Activated T-helper 9 cell treated with anti-CD3 and anti-CD28 coated beads, Interleukin-2, amount 50 U/mL, for 16 hours (primary cell): ENCODE measurements at places on chromosomes 3 and 15.

DNA sequence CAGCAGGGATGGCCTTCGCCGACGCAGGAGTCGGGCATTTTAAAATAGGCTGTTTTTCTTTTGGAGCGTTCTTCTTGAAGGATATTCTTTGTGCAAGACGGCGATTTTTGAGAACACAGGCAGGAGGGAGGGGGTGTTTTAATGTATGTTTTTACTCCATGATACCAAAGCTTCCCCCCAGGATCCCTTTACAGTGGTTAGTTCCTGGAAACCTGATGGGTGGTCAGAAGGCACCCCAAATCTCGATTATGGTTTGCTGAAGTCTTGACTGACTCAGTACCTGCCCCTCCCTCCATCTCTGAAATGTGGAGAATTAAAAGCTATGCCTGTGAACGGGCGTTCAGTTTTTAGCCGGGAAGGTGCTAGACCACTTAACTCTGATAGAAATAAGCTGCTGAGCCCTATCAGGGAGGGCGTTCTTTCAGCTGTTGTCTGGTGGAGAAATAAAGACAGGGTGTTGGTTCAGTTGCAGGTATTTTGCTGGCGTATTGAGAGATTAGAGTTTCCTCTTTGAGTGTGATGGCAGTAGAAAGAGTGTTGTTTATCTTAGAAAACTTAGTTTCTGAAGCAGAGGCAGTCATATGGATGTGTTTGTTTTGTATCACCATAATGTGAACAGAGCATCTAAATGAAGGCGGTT is 3.4 kb downstream of the IGF1R start:
- DNase-seq, result no peak

DNA sequence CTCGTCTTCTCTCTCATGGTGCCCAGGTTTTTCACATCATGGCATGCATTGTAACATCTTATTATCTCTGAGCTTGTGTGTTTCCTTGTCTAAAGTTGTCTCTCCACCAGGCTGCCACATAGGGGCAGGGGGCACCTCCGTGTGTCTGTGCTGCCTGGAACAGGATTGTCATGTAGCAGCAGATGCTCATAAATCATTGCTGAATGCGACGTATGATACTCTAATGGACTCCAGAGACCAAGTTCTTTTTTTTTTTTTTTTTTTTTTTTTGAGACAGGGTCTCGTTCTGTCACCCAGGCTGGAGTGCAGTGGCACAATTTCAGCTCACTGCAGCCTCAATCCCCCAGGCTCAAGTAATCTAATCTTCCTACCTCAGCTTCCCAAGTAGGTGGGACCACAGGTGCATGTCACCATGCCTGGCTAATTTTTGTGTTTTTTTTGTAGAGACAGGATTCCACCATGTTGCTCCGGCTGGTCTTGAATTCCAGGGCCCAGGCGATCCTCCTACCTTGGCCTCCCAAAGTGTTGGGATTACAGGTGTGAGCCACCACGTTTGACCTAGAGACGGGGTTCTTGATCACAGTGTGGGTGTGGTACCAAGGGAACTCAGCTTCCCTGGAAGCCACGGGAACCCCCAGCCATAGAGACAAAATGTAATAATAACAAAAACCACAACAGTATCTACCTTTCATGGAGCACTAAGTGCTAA is 4.7 kb upstream of the DNASE1L3 start:
- DNase-seq, result no peak

- DNase-seq, result no peak
Observed at GRCh38 chr3:153113541-153113940, 48.5 kb upstream of the RAP2B start.

DNA sequence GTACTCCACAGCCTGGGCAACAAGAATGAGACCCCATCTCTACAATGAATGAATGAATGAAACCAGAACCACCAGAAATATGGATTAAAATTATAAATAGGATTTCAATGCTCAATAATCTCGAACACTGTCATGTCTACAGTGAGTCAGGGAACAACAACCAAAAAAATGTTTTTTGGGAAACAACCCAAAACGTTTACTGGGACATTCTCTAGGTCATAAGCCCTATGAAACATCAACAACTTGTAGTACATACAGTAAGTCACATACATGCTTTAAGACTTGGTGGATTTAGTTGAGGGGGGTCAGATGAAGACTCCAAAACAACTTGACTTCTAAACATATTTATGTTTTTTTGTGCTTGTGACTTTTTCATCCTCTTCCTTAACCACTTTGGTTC is 511.2 kb downstream of the FOXP1 start:
- no peak for DNase-seq

- no peak for DNase-seq
Observed at GRCh38 chr3:187759601-187760000, 14.3 kb upstream of the BCL6 start.

DNA sequence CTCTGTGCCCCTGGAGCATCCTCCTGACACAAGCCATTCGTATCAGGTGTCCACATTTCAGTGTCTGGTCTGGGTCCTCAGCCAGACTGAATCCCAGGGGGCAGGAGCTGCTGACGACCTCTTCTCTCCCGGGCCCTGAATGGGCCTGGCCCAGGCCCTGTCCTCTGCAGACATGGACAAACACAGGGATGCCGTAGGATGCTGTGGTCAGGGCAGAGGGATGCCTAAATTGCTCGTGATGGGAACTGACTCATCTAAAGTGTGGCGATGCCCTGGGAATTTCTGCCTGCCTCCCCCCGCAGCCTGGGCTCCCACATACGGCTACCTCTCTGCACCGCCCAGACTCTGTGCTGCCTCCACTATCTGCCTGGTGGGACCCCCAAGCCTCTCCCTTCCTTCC is 58.5 kb upstream of the CTSH start:
- DNase-seq, result no peak

- no peak for DNase-seq
Observed at GRCh38 chr3:118799303-118799702, 235.3 kb downstream of the IGSF11 start.

GRCh38 chr15:79918278-79918677 is 21.5 kb upstream of the MTHFS start:
- no peak for DNase-seq

DNA sequence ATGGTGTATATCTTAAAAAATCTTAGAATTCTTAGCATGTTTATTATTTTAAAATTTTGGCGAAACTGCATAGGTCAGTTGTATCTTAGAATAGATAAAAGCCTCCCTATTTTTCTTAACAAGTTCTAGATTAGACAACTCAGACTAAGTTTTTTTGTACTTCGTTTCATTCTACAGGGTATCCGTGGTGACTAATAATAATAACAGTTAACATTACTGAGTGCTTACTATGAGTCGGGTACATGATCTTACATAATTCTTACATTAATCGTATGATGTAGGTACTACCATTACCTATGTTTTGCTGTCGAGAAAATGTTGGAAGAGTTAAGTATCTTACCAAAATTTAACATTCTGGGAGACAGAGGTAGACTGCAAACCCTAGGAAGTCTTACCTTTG is 60.7 kb downstream of the UBE2E2 start:
- no peak for DNase-seq

DNA sequence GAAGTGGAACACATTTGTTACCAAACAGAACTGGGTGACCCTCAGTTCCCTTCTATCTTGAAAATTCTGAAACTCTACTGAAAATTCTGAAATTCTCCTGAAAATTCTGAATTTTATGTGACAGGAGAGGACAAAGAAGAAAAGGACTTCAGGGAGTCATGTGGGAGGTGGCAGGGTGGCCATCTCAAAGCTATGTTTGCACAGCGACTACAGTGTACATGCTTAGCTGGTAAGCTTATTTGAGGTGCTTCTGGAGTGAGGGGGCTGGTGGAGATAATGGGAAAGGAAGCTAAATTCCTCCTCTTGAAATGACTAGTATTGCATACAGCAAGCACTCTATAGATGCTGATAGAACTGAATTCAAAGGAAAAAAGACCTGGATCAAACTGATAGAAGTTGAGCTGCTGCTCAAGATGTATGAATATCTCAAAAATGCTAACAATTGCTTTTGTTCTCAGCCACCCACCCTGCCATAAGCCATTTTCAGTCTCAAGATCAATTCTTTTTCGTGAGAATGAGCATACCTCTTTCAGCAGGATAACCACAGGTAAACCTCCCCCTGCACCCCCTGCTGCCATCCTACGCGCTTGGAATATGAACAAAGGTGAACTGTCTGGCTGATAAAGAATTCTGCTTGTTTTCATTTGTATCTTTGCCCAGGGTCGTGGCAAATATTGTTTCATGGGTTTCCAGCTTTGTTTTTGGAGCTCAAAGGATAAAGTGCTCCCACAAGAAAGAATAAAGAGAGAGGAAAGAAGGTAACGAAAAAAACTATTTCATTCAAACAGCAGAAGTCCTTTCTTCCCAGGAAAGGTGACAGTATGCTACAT is 16.6 kb upstream of the ARHGEF3 start:
- DNase-seq, result no peak

GRCh38 chr3:139297588-139298311 is 46.1 kb upstream of the MRPS22 start:
- DNase-seq, result no peak

DNA sequence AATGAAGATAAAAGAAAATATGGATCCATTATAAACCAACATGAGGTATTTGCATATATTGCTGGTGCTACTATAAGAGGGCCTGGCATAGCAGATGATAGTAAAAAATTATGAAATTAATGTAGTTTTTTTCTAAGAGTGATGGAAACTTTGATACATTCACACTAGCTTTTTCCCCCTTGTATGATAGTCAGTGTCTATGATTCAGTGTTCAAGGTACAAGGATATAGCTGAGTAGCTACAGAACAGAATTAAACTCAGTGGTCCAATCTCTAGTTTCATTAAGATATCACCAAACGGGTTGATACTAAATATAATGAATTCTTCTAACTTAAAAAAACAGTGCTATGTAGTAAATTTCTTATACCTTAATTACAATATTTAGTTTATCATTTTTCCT is 49.9 kb upstream of the XRN1 start:
- DNase-seq, result no peak

DNA sequence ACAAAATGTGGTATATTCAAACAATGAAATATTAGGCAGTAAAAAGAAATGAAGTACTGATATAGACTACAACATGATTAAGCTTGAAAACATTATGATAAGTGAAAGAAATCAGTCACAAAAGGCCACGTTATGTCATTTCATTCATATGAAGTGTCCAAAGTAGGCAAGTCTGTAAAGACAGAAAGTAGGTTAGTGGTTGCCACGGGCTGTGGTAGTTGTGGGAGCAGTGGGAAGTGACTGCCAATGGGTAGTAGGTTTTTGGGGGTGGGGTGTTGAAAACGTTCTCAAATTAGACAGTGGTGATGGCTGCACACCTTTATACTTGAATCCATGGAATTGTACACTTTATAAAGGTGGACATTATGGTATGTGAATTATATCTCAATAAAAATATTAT is 12.1 kb downstream of the GALNT15 start:
- no peak for DNase-seq

GRCh38 chr3:52026041-52026440 is 30.3 kb downstream of the DUSP7 start:
- DNase-seq, result no peak

GRCh38 chr15:101118615-101119014 is 133.2 kb downstream of the CHSY1 start:
- no peak for DNase-seq

GRCh38 chr3:125062904-125063618 is 7.3 kb upstream of the HEG1 start:
- DNase-seq, result no peak

- no peak for DNase-seq
Observed at GRCh38 chr3:108412121-108412750, 98.2 kb downstream of the MYH15 start.

DNA sequence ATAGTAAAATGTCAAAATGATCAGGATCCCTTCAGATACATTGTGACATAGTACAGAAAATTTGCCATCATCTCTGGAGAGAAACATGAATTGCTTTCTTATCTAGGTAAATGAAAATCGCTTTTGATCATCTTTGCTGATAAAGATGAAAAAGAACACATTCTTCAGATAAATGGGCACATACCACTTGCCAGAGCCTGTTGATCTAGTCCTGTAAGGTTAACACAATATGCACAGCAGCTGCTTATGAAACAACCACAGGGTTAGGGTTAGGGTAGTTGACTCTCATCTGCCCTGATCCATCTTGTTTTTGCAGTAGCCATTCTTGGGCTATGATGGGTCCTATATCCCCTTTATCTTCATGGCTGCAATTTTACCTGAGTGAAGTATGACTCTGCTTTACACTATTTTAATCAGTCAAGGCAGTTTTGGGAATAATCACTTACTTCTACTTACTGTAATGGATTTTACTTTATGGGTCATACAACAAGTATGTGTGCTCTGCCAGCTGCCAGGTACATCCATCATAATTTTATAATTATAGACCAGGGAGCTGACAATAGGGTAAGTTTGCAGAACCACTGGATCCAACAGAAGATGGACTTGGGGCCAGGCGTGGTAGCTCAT is 12.6 kb upstream of the SPINK8 start:
- no peak for DNase-seq

- no peak for DNase-seq
Observed at GRCh38 chr3:71186801-71187200, 396.7 kb downstream of the FOXP1 start.

DNA sequence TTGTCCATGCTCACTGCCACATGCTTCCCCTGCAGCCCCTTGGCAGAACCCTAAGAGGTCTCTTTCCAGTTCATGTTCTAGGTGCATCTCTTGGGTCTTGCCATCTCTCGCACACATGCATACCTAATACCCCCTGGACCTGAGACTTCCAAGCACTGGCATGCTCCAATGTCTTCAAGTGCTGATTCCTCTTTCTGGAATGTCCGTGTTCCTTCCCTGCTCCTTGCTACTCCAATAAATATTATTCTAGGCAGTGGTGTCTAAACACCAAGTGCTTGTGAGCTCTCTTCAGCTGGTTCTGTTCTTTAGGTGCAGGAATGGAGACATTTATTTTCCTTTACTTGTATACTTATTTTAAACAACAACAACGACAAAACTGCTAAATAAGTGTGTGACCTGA is 370.1 kb downstream of the LPP start:
- DNase-seq, result no peak

DNA sequence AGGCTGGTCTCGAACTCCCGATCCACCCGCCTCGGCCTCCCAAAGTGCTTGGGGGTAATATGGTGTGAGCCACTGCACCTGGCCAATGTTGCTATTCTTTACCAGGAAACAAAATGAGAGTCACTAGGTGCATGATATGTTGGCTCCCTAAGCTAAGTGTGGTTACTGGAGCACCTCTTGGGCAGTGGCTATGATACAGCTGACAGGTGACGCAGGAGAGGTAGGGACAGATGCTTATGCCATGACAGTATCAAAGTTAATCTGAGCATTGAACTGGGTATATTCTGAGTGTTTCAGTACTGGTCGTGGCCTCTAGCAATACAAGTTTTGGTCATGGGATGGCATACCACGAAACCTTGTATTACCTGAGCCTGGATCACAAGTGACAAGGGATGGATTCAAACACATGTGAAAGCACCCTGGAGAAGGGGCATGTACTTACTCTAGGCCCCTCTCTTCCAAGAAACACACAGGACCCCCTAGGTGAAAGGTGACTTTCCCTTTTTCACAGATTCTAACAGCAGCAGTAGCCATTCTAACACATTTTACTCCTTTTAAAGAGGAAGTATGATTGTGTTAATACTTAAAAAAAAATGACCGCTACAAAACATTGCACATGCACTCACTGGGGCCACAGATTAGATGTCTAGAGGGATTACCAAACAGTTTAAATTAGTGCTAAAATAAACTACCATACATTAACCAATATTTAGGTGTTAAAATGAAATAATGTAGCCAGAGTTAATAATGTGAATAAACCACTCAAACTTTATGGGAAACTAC is 467.3 kb downstream of the SHQ1 start:
- no peak for DNase-seq

GRCh38 chr15:51382787-51383186 is 41.3 kb downstream of the GLDN start:
- no peak for DNase-seq
